Endothelial cell (in vitro differentiated cells): ENCODE measurements at places on chromosomes 1 and 21. TPM values are rescaled to one million over a fixed set of nuclear protein-coding genes. Genes with fewer than 3 reads are reported as not detected.

The PLCH2 gene
- total RNA-seq: not detected

The NBPF19 gene
- total RNA-seq: 5.3 TPM

The CFAP74 gene
- total RNA-seq: not detected

The DCDC2B gene
- not detected for total RNA-seq

The LAD1 gene
- total RNA-seq: 0.59 TPM

The CBR3 gene
- 0.38 TPM for total RNA-seq

The ATAD3B gene
- 27.2 TPM for total RNA-seq

The OR2L2 gene
- total RNA-seq: not detected

The MROH9 gene
- not detected for total RNA-seq

The NIPAL3 gene
- total RNA-seq: 9.4 TPM

The LRRC71 gene
- 0.95 TPM for total RNA-seq

The ESPN gene
- total RNA-seq: 0.36 TPM

The NT5C1A gene
- not detected for total RNA-seq

The GJA8 gene
- not detected for total RNA-seq

The OR10Z1 gene
- total RNA-seq: not detected

The ITLN2 gene
- total RNA-seq: 118 TPM

The PRKAA2 gene
- 2.4 TPM for total RNA-seq

The OLFML2B gene
- 0.85 TPM for total RNA-seq

The ABCD3 gene
- total RNA-seq: 59.6 TPM

The NDUFS5 gene
- total RNA-seq: 200 TPM

The MAP3K7CL gene
- total RNA-seq: 1.0 TPM

The NBPF6 gene
- total RNA-seq: 0.28 TPM

The ATP6V1G3 gene
- total RNA-seq: not detected

The UTS2 gene
- not detected for total RNA-seq

The SLC6A9 gene
- total RNA-seq: 2.8 TPM

The HIPK1 gene
- total RNA-seq: 56.6 TPM

The LIN28A gene
- total RNA-seq: 107 TPM

The KRTAP11-1 gene
- total RNA-seq: not detected

The MPL gene
- total RNA-seq: 6.2 TPM

The FCGR2B gene
- not detected for total RNA-seq

The S100A11 gene
- total RNA-seq: 1,124 TPM

The PARS2 gene
- 6.5 TPM for total RNA-seq

The KCNK2 gene
- not detected for total RNA-seq

The BLACAT1 gene
- 2.2 TPM for total RNA-seq

The BRDT gene
- total RNA-seq: not detected

The SAMD11 gene
- not detected for total RNA-seq

The UBR4 gene
- total RNA-seq: 223 TPM

The AK5 gene
- not detected for total RNA-seq

The KRTAP13-2 gene
- total RNA-seq: not detected

The RIMS3 gene
- 5.4 TPM for total RNA-seq

The MFSD2A gene
- total RNA-seq: 1.6 TPM

The LEFTY1 gene
- total RNA-seq: 0.28 TPM

The WNT2B gene
- total RNA-seq: 1.3 TPM

The OR6K3 gene
- not detected for total RNA-seq

The CNKSR1 gene
- total RNA-seq: 10.0 TPM

The SLAMF7 gene
- 0.56 TPM for total RNA-seq

The RGS4 gene
- 15.2 TPM for total RNA-seq

The PRAMEF11 gene
- total RNA-seq: not detected

The PALMD gene
- 1.9 TPM for total RNA-seq

The RXFP4 gene
- not detected for total RNA-seq

The ZFP69B gene
- total RNA-seq: 4.0 TPM

The MAB21L3 gene
- total RNA-seq: 0.18 TPM

The STUM gene
- 0.08 TPM for total RNA-seq

The RPTN gene
- total RNA-seq: not detected

The CFHR1 gene
- 0.49 TPM for total RNA-seq
